Renal cortex interstitium (tissue), 15 donors: ENCODE measurements at places on chromosomes 3 and 15.

- DNase-seq: no peak
These were observed 293.7 kb downstream of the ARPP21 start for GRCh38 chr3:35932995-35933394.

DNA sequence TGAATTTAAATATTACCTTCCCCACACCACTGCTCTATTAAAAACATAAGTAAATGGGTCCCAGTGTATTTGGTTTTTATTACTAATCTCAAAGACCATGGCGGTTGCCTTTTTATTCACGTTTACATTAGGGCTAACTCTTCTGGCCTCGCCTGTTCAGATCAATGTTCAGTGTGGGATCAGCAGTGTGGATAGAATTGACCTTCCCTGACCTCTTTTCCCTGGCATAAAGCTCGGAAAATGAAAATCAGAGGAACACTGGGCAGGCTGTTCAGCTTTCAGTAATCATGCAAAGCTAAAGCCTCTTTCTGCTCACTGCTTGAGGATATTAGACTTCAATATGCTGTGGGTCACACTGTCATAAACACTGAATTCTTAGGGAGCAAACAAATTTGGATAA is 422.6 kb upstream of the ONECUT1 start:
- no peak for DNase-seq

DNA sequence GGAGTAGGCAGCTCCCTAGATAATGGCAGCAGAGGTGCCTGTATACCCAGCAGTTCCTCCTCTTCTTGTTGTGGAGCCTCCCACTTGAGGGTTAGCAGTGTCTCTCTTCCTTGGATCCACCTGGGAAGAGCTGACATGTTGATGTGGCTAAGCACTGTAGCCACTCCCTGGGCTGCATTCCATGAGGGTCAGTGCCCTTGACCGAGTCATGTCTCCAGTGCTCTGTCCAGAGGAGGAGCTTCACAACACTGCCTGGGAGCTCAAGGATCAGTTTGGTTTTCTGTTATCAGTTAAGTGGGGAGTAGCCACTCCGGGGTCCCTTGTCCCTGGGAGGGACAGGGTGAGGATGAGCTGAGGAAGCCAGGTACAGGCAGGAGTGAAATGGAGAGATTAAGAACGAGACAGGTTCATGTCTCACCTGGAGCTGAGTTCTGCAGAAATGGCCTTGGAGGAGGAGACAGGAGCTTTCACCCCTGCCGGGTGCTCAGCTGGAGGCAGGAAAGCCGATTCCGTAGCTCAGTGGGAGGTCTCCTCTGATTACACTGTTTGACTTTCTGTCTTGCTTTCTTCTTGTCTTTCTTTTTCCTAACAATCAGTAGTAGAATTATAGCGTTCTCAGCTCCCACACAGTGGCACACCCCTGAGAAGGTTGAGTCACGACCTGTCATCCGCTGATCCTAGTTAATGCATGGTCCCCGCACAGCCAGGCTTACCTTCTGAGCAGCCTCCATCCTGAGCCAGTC is 57.9 kb upstream of the SEC22A start:
- no peak for DNase-seq

DNA sequence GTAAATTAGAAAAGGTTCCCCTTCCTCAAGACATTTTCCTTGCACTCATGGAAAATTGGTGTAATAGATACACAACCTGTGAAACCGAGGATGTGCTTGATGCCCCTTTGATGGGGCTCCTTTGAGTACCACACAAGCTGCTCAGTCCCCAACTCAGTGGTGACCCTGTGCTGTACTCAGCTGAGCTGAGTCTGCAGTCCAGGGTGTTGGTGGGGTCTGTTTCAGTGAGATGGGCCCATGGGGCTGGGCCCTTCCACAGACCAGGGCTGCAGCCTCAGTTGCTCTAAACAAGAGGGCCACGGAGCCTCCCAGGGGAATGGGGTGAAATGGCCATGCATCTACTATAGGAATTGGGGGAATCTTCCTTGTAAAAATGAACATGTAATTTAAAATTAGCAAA is 39.3 kb downstream of the KY start:
- no peak for DNase-seq

- DNase-seq: no peak
These were observed 308.5 kb upstream of the PROK2 start for GRCh38 chr3:72093270-72093991.

GRCh38 chr3:39275963-39276593 is 3.8 kb downstream of the CX3CR1 start:
- DNase-seq: no peak

GRCh38 chr3:108153451-108153981 is 62.7 kb upstream of the CD47 start:
- no peak for DNase-seq

DNA sequence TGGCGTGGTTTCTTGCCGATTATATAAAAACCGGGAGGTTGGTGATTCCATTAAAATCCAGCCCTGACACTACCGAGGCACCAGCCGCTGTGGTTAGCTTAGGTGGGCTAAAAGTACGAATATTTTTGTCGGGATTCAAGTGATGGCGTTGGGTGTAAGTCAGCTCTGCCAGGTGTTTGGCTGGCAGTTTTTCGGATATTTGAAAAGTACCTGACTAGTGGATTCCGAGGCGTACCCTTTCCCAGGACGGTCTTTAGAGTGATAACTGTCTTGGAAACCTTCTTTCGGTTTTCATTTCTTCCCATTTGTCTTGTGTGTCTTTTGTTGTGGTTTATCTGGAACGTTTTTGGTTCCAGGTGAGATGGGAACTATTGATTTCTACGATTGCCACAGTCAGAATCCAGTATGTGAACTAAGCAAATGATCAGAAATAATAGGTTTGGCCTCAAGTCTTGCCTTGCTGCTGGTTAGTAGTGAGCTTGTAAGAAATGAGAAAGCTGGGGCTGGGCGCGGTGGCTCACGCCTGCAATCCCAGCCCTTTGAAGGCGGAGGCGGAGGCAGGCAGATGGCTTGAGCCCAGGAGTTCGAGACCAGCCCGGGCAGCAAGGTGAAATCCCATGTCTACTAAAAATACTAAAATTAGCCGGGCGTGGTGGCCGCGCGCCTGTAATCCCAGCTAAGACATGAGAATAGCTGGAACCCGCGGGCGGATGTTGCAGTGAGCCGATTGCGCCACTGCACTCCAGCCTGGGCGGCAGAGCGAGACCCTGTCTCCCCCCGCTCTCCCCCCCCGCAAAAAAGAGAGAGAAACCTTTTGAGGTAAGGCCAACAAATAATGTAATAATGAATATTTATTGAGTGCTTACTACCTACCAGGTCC is 1.4 kb downstream of the FYTTD1 start:
- DNase-seq: no peak

DNA sequence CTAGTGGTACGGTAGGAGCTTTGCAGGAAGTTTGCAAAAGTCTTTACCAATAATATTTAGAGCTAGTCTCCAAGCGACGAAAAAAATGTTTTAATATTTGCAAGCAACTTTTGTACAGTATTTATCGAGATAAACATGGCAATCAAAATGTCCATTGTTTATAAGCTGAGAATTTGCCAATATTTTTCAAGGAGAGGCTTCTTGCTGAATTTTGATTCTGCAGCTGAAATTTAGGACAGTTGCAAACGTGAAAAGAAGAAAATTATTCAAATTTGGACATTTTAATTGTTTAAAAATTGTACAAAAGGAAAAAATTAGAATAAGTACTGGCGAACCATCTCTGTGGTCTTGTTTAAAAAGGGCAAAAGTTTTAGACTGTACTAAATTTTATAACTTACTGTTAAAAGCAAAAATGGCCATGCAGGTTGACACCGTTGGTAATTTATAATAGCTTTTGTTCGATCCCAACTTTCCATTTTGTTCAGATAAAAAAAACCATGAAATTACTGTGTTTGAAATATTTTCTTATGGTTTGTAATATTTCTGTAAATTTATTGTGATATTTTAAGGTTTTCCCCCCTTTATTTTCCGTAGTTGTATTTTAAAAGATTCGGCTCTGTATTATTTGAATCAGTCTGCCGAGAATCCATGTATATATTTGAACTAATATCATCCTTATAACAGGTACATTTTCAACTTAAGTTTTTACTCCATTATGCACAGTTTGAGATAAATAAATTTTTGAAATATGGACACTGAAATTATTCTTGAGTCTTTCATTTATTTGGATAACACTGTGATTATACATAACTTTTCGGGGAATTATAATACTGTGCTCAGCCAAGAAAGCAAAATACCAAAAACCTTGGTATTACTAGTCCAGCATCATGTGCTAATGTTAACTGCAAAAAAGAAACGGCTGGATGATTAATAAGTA is 2.2 kb downstream of the SOX2 start:
- DNase-seq: no peak

- DNase-seq: peak; percentile 63
These were observed at the start of gene PLCD1 for GRCh38 chr3:38029400-38030125. TSS of gene PLCD1 (minus strand) at chr3:38029642. CDS start at chr3:38029539, 103 bp downstream.

GRCh38 chr15:74228723-74229081 is 7.4 kb upstream of the CCDC33 start:
- DNase-seq: no peak
